ENCODE measurements at places on chromosomes 12 and 14. TPM values are rescaled to one million over a fixed set of nuclear protein-coding genes. Genes with fewer than 3 reads are reported as not detected.
A peak's percentile ranks its signal among the peaks of the same experiment; 100 is the strongest.

The SERPINA5 gene
- total RNA-seq: 3.0 TPM

The FAM186B gene
- 0.42 TPM for total RNA-seq

The OTOGL gene
- not detected for total RNA-seq

The PSEN1 gene
- total RNA-seq: 26.9 TPM

The NRL gene
- total RNA-seq: 0.66 TPM

The RAPGEF3 gene
- total RNA-seq: 1.8 TPM

The POTEM gene
- total RNA-seq: not detected

The DENND5B gene
- 19.2 TPM for total RNA-seq

The PPP4R4 gene
- 5.5 TPM for total RNA-seq

The CFAP73 gene
- 0.34 TPM for total RNA-seq

The SLC35F4 gene
- total RNA-seq: not detected

The GPR137C gene
- 0.89 TPM for total RNA-seq

The P2RX4 gene
- total RNA-seq: 17.1 TPM

The TMEM229B gene
- 0.71 TPM for total RNA-seq

The EXOC3L4 gene
- total RNA-seq: not detected

The CCDC196 gene
- total RNA-seq: not detected

DNA sequence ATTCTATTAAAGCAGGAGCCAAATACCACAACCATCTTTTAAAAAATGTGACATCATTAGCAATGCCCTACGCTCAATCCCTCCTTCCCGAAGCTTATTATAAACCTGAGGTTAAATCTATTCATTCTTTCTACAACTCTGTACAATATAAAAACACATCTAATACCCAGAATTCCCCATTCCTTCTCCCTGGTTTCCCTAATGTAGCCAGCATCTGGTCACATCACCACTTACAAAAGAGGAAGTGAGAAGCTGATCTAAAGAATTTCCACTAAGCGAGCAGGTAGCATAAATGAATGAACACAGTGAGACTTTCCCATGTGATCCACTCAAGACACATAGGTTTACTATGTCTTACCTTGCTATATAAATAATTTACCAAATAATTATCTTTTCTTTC lies 90.4 kb downstream of the LRP6 start:
- DNase-seq: no peak

GRCh38 chr14:104016873-104017650 lies 68.4 kb upstream of the ASPG start:
- DNase-seq: no peak

GRCh38 chr14:86723254-86723624 lies 1193.3 kb downstream of the FLRT2 start:
- DNase-seq: no peak

- no peak for DNase-seq
Observed at GRCh38 chr12:45269412-45269751, 53.5 kb downstream of the ANO6 start.

- DNase-seq: no peak
Observed at GRCh38 chr14:95040708-95041476, 116.4 kb downstream of the DICER1 start.

GRCh38 chr12:47818467-47819137 lies 1.1 kb downstream of the HDAC7 start:
- no peak for DNase-seq

- no peak for DNase-seq
Observed at GRCh38 chr12:53567961-53568808, 58.0 kb downstream of the ATF7 start.

DNA sequence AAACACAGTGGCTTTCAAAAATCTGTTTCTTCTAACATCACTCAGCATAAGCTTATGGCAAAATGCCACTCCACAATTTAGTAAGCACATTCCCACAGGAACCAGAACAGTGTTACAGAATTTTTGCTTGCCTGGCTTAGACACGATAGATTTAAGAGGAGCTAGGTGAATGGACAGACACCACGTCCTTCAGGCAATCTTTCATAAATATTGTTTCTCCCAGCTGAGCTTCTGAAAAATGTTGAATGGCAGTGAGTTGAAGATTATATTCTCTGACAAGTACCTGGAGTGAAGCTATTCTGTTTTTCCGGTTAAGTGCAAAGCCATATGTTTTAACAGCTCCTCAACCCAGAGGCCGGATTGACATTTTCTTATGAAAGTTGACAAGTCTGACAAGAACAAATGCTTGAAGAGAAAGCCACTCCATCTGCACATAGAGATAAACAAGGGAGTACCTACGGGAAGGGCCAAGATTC lies 102.0 kb downstream of the FSCB start:
- DNase-seq: no peak

- no peak for DNase-seq
Observed at GRCh38 chr12:80937391-80938238, at the start of gene LIN7A. TSS of gene LIN7A (minus strand) at chr12:80937934. CDS start at chr12:80937722, 212 bp downstream.

- no peak for DNase-seq
Observed at GRCh38 chr12:22628228-22628627, 3.3 kb downstream of the ETNK1 start.

DNA sequence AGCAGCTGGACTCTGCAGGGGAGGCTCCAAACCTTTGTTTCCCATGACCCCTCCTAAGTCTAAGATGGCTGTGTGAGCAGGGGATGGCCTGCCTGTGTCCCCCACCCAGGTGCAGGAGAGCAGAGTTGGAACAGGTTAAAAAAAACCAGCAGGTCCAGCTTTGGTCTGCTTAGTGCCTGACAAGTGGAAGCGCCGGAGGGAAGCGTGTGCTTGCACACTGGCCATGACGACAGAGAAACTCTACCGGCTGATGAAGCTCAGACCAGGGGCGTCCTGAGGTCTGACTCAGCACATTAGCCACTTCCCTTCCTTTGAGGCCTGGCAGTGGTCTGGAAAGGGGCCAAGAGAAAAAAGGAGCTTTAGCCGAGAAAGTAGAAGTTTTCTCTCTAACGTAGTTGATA lies 280.1 kb downstream of the VRK1 start:
- DNase-seq: peak; percentile 61

- DNase-seq: no peak
Observed at GRCh38 chr12:50059440-50060119, 2.2 kb downstream of the ASIC1 start.

GRCh38 chr14:105447651-105448640 lies 26.7 kb upstream of the CRIP2 start:
- DNase-seq: no peak

DNA sequence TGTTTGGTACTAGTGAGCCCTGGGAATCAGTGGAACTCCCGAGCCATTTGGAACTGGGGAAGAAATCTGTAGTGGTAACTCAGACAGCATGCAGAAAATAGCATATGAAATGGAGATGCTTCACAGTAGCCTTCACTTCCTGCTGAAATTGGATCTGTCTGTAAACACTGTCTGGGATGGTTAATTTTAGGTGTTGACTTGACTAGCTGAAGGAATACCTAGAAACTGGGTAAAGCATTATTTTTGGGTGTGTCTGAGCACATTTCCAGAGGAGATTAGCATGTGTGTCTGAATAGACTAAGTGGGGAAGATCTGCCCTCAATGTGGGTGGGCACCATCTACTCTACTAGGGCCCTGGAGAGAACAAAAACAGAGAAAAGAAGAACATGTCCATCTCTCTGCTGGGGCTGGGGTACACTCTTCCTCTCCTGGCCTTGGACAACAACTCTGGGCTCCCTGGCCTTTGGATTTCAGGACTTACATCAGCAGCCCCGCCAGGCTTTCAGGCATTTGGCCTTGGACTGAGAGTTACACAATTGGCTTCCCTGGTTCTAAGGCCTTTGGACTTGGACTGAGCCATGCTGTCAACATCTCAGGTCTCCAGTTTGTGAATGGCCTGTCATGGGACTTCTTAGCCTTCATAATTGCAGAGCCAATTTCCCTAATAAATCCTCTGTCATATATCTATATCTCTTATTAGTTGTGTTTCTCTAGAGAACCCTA lies 14.0 kb upstream of the CRADD start:
- DNase-seq: no peak

GRCh38 chr12:517538-517937 lies 57.8 kb downstream of the B4GALNT3 start:
- DNase-seq: no peak

DNA sequence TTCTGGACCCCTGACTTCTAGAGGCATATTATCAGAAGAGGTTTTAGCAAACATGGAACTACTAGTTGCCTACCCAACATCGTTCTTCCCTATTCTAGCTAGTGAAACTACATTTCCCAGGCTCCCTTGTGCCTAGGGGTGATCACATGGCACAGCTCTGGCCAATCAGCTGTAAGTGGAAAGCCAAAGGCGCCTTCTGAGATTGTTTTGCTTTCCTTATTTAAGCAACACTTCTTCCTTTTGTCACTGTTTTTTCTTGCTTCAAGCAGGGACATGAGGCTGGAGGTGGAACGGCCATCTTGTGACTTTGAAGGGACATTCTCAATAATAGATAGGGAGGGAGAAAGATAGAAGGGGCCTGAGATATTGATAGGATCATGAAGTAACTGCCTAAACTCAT lies 136.7 kb downstream of the ZNF664 start:
- peak; percentile 49 for DNase-seq

DNA sequence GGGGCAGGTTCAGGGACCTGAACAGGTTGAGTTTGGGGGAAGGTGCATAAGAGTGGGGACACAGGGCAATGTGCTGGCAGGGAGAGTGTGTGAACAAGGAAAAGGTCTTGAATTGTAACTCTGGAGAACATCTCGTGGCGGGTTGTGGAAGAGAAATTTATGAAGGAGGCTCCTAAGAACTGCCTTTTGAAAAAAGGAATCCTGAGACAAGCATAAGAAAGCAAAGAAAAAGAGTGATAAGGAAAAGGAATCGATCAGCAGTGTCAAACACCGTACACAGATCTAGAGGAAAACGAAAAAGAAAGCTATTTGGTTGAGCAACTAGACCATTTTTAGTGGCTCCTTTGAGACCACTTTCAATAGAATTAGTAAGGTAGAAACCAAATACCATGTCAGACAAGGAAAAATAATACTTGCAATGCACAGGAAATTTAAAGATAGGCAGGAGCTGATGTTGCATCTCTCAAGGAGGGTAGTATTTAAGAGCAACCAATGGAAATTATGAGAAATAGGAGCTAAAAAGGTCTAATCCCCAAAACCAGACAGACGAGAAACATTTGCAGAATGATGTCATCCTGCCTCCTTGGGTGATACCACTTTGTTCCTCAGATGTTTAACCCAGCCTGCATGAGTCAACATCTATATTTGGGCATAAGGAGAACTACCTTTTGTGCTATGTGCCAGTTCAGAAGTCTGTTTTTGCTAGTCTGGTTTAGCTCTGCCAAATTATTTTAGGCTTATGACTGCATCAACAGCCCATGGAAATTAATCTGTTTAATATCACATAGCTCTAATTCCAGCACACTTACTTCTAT lies 64.5 kb upstream of the STK38L start:
- peak; percentile 74 for DNase-seq

- no peak for DNase-seq
Observed at GRCh38 chr14:68608574-68608962, 184.3 kb downstream of the ZFP36L1 start.

DNA sequence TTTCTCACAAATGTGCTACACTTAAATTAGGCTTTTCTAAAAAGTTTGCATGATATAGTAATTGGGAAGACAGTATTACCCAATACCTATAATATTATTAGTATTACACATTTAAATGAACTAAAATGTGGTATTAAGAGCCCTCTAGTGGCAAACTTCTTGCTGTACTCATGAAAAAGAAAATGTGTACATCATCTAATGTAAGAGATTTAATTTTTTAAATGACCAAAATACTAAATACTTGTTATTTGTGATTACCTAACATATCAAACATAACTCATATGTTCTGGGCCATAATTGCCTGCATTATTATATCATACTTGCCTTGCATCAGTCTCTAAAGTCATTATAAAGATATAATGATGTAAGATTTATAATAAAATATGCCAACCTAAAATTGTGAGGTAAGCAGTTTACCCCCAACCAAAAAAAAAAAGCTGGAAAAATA lies 64.2 kb downstream of the DNAI7 start:
- peak; percentile 22 for DNase-seq

- no peak for DNase-seq
Observed at GRCh38 chr12:98253207-98254037, 262.0 kb upstream of the TMPO start.

DNA sequence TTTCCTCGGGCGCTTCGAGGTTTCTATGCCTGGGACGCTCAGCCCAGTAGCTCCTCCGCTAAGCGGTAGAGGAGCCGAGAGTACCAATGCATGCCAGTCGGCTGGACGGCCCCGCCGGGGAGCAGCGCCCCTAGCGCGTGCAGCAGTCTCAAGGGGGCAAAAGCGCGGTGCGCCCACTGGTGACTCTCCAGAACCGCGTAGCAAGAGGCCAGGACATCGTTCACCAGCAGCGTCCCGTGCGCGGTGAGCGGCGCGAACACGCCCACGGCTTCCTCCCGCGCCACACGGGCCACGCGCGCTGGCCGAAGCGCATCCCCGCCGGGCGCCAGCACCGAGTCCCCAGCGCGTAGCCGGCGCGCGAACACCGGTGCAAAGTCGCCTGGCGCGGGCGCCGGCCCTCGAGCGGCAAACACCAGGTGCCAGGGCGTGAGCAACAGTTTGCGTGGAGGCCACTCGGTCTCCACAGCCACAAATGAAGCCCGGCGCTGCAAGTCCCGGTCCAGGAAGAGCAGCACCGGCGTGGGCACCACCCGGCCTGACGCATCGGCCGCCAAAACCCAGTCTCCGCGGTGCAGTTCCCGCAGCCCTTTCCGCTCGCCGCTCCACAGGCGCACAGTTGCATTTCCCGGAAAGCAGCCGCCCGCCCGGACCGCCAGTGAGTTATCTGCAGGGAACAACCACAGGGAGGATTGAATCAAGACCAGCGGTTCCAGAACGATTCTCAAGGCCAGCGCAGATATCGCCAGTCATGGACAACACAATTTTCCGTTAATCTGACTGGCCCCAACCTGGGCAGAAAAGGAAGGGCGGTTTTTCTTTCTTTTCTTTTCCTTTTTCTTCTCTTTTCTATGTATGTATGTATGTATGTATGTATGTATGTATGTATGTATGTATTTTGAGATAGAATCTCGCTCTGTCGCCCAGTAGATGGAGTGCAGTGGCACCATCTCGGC lies 4.5 kb downstream of the DHH start:
- DNase-seq: no peak

- peak; percentile 28 for DNase-seq
Observed at GRCh38 chr12:89825591-89826449, 117.2 kb upstream of the ATP2B1 start.

- no peak for DNase-seq
Observed at GRCh38 chr12:2165021-2165420, 112.2 kb downstream of the CACNA1C start.

DNA sequence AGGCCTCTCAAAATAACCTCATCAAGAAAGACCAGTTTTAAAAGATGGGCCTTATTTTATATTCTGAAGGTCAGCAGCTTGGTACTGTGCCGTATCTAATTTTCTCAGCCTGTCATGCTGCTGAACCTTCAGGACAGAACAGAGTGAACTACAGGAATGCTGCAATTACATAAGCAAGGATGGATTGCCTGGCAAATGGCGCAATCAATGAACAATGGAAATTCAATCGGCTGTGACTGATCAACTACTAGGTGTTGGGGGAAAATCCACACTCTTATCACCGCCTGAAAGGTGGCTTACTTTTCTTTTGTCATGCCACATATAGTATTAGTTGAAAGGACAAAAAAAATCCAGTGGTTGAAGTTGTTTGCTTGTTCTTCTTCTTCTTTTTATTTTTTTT lies 8.5 kb downstream of the ACSS3 start:
- no peak for DNase-seq

- no peak for DNase-seq
Observed at GRCh38 chr12:52058631-52059361, 7.6 kb downstream of the NR4A1 start.

Measured in HCT116 (cell line).